ENCODE measurements at places on chromosomes 16 and 17. TPM values are rescaled to one million over a fixed set of nuclear protein-coding genes. Genes with fewer than 3 reads are reported as not detected.

- DNase-seq = no peak
Observed at GRCh38 chr16:21145738-21146137, 4.9 kb downstream of the DNAH3 start.

- DNase-seq = no peak
Observed at GRCh38 chr17:72053449-72053848, 67.4 kb upstream of the SOX9 start.

GRCh38 chr16:50396761-50397535 lies 28.2 kb upstream of the BRD7 start:
- DNase-seq = peak; percentile 96

KRTAP4-6 gene
- total RNA-seq = not detected

OR3A3 gene
- total RNA-seq = not detected

GP2 gene
- not detected for total RNA-seq

TEX19 gene
- total RNA-seq = not detected

SEPTIN12 gene
- total RNA-seq = not detected

TNRC6C gene
- total RNA-seq = 5.3 TPM

EMC8 gene
- 51.8 TPM for total RNA-seq

All from kidney epithelial cell (primary cell).